ENCODE measurements at places on chromosomes 5 and 9.
A peak's percentile ranks its signal among the peaks of the same experiment; 100 is the strongest.

DNA sequence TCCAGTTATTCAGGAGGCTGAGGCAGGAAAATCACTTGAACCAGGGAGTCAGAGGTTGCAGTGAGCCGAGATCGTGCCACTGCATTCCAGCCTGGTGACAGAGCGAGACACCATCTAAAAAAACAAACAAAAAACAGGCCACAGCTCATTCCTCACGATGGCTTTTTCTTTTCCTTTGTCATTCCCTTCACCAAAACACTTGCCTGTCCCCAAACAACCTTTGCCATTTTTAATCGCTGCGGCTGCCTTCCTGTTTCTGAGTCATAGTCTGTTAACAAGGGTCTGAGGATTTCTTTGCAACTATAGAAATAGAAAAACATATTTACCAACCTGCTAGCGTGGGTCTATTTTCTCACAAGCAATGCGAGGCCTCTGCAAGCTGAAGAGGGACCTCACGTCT lies 123.0 kb upstream of the FSTL4 start:
- H3K36me3 ChIP-seq = no peaks in the 10 kb centered on the region
- no peaks in the 10 kb centered on the region for H3K27me3 ChIP-seq
- H3K4me3 ChIP-seq = no peak overlapping the region

DNA sequence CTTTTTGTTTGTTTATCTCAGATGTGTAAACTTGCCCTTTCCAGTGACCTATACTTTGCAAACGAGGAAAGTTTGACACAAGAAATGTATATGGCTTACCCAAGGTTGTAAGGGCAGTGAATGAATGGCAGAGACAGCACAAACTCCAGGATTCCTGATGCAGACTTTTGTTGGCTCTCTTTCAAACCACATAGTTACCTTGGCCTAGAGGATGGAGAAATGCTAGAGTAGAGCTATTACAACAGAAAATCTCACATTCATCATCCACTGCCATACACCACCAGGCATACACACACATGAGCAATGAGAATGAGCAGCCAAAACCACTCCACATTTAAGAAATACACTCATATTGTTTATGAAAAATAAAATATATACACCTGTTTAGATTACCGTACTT lies 387.0 kb downstream of the TLR4 start:
- H3K4me3 ChIP-seq = no peak overlapping the region
- no peaks in the 10 kb centered on the region for H3K36me3 ChIP-seq
- H3K27me3 ChIP-seq = no peaks in the 10 kb centered on the region
- DNase-seq = no peak

GRCh38 chr9:127812936-127813675 lies 10.4 kb downstream of the FPGS start:
- H3K27ac ChIP-seq = peak overlapping the region; percentile 52
- peaks cover 23% of the 10 kb centered on the region for H3K4me1 ChIP-seq
- no peak for DNase-seq
- no peaks in the 10 kb centered on the region for H3K27me3 ChIP-seq
- H3K4me3 ChIP-seq = no peak overlapping the region
- H3K36me3 ChIP-seq = peaks cover 93% of the 10 kb centered on the region

DNA sequence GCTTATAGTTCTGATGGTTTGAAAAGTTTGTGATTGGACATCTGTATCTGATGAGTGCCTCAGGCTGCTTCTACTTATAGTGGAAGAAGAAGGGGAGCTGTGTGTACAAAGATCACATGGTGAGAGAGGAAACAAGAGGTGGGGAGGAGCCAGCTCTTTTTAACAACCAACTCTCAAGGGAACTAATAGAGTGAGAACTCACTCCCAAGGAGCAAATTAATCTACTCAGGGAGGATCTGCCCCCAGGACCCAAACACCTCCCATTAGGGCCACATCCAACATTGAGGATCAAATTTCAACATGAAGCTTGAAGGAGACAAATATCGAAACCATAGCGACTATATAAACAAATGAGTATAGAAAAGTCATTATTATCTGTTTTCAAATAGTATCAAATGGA lies 64.7 kb upstream of the PRLR start:
- H3K27ac ChIP-seq = no peak overlapping the region
- no peaks in the 10 kb centered on the region for H3K27me3 ChIP-seq
- no peak for DNase-seq
- H3K36me3 ChIP-seq = no peaks in the 10 kb centered on the region
- H3K4me1 ChIP-seq = no peaks in the 10 kb centered on the region
- no peak overlapping the region for H3K4me3 ChIP-seq

GRCh38 chr5:135211083-135211790 lies 177.2 kb upstream of the PITX1 start:
- H3K27me3 ChIP-seq = no peaks in the 10 kb centered on the region
- H3K27ac ChIP-seq = no peak overlapping the region
- H3K4me3 ChIP-seq = no peak overlapping the region
- no peak for DNase-seq
- no peaks in the 10 kb centered on the region for H3K4me1 ChIP-seq

GRCh38 chr9:130235558-130236435 lies 29.8 kb upstream of the HMCN2 start:
- H3K36me3 ChIP-seq = no peaks in the 10 kb centered on the region
- no peaks in the 10 kb centered on the region for H3K27me3 ChIP-seq
- peak; percentile 65 for DNase-seq
- H3K4me3 ChIP-seq = no peak overlapping the region
- H3K27ac ChIP-seq = no peak overlapping the region
- no peaks in the 10 kb centered on the region for H3K4me1 ChIP-seq

Data from heart left ventricle (tissue), 16 donors.